ENCODE measurements at places on chromosomes 1 and 21.

- peak; percentile 83 for DNase-seq
Measured at GRCh38 chr1:29793101-29793546, 556.8 kb downstream of the PTPRU start.

DNA sequence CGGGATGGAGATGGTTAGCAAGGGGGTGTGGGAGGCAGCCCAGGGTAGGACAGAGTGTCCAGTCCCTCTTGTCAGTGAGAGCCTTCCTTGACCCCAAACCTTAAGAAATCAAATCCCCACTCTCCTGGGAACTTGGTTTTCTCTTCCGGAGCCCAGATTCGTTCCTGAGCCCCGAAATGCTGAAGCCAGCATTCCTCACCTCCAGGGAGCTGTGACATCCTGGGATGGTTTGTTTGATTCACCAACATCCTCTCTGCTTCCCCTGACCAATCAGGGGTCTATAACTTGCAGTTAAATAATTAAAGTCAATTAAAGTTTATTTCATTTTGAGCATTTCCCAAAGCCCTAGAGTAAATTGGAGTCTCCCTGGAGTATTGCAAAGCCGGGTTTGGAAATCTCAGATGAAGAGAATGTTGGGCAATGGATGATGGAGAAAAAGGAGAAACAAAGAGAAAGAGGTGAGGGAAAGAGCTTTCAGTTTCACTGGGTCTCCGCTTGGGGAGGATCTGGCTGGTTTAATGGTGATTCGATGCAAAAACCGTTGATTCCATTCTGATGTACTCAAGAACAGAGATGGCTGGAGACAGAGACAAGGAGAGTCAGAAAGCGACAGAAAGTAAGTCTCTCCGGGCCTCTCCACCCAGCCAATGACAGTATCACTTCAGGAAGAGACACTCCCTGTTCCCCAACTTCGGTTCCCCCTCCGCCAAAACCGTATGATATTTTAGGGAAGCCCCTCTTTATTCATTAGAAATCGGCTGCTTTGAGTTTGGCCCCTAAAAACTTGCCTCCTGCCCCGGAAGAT, 12.8 kb upstream of the ALX3 start:
- no peak for DNase-seq

- DNase-seq, result no peak
Measured at GRCh38 chr1:231318568-231318967, 19.1 kb downstream of the EXOC8 start.

DNA sequence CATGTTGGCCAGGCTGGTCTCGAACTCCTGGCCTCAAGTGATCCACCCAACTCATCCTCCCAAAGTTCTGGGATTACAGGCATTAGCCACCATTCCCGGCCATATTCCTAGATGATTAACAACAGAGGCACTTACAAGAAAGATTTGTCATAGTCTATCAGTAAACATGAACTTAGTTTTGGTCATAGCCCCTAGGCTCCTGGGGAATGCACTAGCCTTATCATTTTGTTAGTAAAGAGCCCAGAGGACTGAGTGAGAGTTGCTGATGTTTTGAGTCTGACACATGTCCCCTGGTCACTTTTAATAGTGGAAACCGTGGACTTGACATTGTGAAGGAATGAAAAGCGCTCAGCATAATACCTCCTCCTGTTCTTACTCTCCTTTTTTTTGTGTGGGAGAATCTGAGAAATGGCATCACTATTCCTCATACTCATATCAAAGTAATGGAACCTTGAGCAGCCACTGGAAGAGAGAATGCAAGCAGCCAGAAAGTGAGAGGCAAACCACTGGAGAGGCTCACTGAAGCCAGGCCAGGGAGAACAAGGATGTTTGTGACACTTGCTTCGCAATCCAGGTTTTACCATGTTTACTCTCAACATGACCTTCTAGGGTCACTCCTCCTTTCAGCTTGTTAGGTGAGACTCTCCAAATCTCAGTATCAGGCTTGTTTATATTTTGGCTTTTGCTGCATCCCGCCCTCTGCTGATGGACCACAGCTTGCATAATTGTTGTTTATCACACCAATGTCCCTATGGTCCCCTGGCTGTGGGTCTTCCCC, 14.8 kb downstream of the ATP1B1 start:
- no peak for DNase-seq

GRCh38 chr1:107058245-107059032, 2.0 kb downstream of the PRMT6 start:
- no peak for DNase-seq

- DNase-seq, result no peak
Measured at GRCh38 chr1:36599828-36600227, 117.1 kb upstream of the CSF3R start.

DNA sequence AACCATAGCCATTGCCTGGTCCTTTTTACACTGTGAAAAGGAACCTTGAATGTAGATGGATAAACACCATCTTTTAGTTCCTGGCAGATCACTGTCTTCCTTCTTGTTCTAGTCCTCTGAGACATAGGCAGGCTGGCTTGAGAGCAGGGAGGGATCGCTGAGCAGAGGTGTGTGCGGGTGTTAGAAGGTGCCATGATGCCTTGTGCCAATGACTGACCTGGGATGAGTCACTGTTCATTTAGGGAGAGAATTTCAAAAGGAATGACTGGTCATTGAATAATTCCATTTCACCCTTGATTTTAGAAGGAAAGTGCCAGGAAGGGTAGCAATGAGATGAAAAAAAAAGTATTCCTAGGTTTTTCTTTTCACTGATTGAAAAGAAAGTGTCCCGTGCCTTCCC, 383.9 kb downstream of the KIF26B start:
- DNase-seq, result no peak

GRCh38 chr1:64368344-64368743, 101.6 kb upstream of the CACHD1 start:
- no peak for DNase-seq

- no peak for DNase-seq
Measured at GRCh38 chr1:111745675-111746613, 6.7 kb upstream of the INKA2 start.

- no peak for DNase-seq
Measured at GRCh38 chr1:211148366-211148765, 14.4 kb upstream of the KCNH1 start.

DNA sequence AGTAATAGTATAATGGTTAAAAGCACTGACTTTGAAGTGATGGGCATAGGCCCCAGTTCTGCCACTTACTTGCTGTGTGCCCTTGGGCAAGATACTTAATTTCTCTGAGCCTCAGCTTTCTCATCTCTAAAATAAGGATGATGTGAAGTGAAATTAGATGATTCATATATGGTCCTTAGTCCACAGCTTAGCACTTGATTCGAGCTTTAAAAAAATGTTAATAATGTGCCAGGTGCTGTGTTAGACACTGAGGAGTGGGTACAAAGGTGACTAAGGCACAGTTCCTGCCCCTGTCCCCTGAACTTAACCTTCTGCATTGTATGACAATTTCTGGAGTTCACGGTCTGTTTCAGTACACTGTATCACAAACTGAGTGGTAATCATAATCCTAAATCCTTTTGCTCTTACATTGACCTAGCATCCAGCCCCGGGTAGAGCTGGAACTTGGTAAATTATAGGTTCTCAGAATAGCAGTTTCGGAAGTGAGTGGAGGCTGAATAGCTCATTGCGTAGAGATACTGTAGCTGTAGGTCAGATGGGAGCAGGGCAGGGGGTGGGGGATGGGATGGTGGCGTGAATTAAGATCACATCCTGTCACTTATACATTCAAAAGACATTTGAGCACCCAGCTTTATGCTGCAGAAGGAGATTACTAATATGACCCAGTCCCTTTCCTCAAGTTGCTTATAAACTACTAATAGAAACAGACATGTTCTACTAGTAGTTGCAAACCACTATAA, 1.5 kb downstream of the ZNF691 start:
- DNase-seq, result peak; percentile 59

- DNase-seq, result no peak
Measured at GRCh38 chr1:43559714-43560113, 29.0 kb downstream of the PTPRF start.

GRCh38 chr1:77540501-77541161, 141.8 kb downstream of the ZZZ3 start:
- DNase-seq, result no peak

GRCh38 chr1:50516056-50516455, 92.8 kb upstream of the DMRTA2 start:
- DNase-seq, result no peak

- DNase-seq, result no peak
Measured at GRCh38 chr1:245095903-245096302, 58.9 kb upstream of the KIF26B start.

GRCh38 chr21:46371204-46372013, 47.5 kb downstream of the PCNT start:
- DNase-seq, result no peak

- no peak for DNase-seq
Measured at GRCh38 chr21:28614791-28615190, 377.9 kb downstream of the LTN1 start.

DNA sequence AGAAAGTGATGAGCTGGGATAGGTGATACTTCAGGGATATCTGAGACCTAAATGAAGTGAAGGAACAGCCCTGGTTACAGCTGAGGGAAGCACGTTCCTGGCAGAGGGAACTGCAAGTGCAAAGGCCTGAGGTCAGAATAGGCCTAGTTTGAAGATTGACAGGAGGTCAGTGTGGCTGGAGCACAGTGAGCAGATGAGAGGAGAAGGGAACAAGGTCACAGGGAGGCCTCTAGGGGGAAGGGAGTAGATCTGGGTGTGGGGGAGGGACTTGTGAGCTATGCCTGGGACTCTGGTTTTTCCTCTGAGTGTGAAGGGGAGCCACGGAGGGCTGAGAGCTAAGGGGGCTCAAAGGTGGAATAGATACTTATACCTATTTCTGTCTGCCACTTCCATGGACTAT, 736.4 kb downstream of the MATN1 start:
- no peak for DNase-seq

- DNase-seq, result no peak
Measured at GRCh38 chr1:52706136-52706670, 8.1 kb upstream of the COA7 start.

DNA sequence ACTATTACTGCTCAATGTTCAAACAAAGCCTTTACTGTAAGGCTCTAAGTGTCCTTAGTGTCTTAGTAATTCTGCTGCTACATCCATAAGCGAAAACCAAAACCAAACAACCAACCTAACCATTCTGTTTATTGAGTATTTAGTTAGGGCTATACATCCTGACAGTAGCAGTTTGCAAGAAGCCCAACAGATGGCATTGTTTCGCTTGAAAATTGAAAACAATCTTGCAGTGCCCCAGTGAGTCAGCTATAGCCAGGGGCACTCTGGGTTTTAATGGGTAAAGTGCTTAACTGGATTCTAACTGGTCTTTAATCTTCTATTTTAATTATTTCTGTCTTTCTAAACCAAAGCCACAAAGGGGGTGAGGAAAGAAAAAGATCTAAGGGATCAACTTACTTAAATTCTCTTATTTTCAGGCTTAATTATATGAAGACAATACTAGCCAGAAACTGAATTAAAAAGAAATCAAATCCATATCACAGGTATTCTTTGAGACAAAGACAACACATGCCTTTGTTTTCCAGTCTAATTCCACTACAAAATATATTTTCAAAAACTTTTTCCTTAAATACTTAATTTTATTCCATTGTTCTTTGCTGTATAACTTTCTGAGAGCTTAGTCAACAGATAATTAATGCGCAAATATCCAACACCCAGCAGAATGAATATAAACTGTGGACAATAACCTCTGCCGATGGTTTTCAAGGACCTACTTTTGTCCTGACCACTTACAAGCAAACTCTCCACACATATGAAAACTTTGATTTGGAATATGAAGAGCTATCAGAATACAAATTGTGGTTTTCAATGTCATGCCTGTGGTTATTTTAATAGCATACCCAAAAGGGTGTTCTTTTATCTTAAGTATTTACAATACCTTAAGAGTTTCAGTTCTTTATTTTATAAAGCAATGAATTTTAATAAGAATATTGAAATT, 15.2 kb downstream of the POGZ start:
- peak; percentile 86 for DNase-seq

- no peak for DNase-seq
Measured at GRCh38 chr1:60906526-60906925, 175.8 kb upstream of the NFIA start.

DNA sequence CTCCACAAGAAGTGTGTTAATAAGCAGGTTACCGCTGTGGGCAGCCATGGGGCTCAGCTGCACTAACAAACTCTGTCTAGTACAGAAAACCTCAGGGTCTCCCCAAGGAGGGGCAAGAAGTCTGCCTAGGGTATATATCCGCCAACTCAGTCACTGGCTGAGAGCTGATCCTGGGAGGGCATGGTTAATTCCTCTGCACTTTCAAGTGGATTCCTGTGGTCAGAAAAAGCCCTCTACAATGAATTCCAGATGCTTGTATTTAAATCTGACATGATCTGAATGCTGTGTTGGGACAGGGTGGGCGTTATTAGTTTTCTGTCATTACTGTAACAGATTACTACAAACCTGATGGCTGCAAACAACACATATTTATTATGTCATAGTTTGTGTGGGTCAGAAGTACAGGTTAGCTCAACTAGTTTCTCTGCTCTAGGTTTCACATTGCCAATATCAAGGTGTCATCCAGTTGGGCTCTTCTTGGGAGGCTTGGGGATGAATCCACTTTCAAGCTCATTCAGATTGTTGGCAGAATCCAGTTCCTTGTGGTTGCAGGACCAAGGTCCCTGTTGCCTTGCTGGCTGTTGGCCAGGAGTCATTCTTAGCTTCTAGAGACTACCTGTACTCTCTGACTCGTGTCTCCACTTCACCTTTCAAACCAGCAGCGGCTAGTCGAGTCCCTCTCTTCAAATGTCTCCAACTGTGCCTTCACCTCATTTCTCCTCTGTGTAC, 8.0 kb upstream of the SELE start:
- no peak for DNase-seq

DNA sequence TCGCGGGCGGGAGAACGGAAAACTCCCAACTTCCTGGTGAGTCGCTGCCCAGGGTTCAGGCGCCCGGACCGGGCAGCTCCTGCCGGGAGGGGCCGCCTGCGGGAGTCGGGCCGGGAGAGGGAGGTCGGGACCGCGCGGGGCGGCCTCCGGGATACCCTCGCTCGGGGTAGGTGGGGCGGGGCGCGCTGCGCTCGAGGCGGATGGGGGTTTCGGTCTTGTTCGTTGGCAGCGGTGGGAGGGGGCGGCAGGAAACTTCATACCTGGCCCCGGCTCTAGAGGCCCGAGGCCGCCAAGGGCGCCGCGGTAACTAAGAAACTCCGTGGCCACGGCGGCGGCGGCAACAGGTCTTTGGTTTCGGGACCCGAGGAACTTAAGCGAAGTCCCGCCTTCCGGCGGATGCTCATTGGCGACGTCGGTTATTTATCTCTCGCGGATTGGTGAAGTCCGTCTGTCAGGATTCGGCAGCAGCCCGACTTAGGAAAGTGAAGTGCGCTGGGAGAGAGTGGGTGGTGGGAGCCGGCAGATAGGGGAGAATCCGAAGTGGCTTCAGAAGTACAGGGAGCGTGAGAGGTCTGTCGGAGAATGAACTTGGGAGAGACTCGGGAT, 546 bp downstream of the NEK7 start:
- DNase-seq, result peak; percentile 91

Data from activated CD8-positive, alpha-beta T cell treated with anti-CD3 and anti-CD28 coated beads for 36 hours (primary cell).